Cerebellar nuclear complex (tissue), 1 donor: ENCODE measurements at places on chromosomes 7 and 10.

DNA sequence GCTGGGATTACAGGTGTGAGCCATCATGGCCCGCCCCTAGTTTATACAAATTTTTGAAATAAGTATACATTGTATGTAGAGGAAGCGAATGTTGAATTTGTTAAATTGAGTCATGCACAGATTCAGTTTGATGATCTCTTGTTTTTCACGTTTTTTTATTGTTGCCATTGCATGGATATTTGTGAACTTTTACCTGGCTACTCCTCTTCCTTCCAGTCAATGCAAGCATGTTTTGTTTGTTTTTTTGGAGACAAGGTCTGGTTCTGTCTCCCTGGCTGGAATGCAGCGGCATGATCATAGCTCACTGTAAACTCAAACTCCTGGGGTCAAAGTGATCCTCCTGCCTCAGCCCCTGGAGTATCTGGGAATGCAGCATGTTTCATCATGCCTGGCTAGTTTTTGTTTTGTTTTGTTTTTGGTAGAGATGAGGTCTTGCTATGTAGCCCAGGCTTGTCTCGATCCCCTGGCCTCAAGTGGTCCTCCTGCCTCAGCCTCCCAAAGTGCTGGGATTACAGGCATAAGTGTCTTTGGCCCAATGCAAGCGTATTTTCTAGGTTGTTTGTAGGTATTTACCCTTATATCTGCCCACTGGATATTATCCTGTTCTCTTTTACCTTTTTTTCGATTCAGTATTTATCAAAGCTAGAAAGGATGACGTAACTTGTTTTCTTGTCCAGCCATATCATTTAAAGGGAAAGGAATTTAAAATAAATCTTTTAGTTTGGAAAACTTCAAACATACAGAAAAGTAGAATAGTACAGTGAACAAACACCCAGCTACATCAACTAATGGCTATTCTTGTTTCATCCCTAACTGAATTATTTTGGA lies 11.0 kb downstream of the LCOR start:
- DNase-seq, result no peak

DNA sequence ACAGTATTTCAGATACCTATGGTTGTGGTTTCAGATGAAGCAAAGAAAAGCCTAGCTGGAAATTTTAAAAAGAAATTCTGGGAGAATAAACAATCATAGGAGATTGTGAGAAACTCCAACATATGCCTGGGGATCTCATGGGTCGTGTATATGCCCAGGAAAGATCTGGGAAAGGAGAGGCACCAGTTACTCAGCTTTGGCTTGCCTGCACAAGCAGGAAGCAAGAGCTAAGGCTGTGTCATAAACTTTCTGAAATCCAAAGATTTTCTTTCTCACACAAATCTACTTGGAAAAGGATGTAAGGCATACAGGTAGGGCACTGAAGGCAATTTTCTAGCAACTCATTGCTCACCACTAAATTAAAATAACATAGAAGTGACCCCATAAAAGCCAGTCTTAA lies 373.6 kb downstream of the CDC14C start:
- DNase-seq, result no peak

- DNase-seq, result no peak
Observed at GRCh38 chr7:130521258-130521951, 29.5 kb downstream of the MEST start.

DNA sequence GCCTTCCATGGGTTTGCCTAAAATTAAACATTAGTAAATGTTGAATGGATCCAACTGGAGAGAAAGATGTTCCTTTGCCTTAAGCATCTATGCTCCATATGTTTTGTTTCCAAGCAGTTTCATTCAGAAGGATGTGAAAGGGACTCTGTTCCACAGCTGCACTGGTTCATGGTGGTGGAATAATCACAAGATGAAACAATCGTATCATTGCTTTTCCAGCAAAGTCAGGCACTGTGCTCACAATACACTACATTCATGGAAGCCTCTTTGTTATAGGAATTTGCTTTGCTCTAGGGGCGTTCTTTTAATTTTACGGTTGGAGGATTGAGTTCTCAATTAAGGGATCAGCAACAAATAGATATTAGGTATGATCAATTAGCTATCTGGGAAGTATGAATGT lies 33.8 kb downstream of the RAMP3 start:
- DNase-seq, result no peak

DNA sequence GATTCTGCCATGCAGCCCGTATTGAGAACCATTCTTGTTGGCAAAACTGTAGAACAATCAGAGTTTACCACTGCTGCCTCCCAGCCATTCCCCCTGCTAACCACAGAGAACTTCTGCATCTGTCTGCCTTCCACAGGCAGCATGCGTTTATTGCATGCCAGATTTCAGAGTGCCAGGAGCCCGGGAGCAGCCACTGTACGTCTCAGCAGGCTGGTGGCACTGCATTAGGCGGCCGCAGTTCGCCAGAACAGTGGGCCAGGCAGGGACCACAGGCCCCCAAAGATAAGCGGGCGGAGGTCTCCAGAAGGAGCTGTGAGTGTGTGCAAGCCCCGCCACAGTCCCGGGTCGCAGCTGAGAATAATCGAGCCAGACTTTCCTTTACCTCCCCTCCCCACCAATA lies 31.8 kb downstream of the ZNF467 start:
- no peak for DNase-seq

- no peak for DNase-seq
Observed at GRCh38 chr7:135800560-135800959, 51.9 kb upstream of the FAM180A start.

- DNase-seq, result no peak
Observed at GRCh38 chr7:142866361-142867096, 11.7 kb downstream of the EPHB6 start.

DNA sequence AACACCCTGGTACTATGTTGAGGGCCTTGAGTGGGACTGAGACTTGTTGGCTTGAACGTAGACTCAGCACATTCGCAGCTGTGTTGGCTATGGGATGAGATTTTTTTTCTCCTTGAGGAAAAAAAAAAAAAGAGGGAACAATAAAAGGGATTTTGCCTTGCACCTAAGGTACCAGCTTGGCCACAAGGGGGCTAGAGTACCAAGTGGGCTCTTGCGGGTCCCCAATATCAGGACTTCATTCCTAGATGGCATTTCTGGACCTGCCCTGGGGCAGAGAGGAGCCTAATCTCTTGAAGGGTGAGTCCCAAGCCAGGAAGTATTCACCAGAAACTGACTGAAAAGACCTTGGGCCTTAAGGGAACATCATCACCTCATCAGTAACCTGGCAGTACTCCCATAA lies 1083.6 kb upstream of the PHF14 start:
- DNase-seq, result no peak

GRCh38 chr7:156785998-156786543 lies 106.9 kb downstream of the LMBR1 start:
- DNase-seq, result no peak

DNA sequence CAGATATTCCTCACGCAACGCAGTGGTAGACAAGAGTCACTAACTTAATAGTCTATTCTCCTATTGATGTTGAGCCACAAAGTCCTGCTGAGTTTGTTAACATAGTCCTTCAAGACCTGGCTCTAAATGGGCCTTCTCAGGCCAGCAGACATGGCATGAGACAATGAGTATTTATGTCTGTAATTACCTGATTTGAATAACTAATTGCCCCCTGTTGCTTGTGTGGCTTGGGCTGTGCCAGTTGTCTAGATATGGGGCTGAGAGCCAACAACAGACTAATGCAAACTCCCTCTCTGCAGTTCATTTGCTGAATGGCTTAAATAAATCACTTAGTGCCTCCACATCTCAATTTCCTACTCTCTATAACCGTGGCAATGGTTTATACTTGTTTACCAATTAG lies 65.5 kb upstream of the VWC2 start:
- no peak for DNase-seq

- DNase-seq, result no peak
Observed at GRCh38 chr10:70504521-70505358, 26.2 kb downstream of the PALD1 start.

GRCh38 chr10:79406683-79407422 lies 38.6 kb downstream of the ZCCHC24 start:
- no peak for DNase-seq

DNA sequence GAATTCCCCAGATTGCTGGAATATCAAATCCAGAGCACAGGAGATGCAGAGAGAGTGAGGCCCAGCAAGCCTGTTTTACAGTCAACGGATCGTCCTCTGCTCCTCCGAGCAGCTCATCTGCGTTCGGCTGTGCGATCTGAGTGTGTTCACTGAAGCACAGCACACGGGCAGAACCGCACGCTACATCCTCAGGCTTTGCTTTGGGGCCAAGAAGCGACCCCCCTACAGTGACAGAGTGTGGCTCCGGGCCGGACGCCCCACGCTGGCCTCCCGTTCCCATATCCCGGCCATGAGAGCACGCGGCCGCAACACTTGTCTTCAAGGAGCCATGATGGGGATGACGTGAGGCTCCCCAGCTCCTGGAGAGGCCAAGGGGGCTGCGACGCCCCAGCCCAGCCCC lies 431.4 kb downstream of the DNAJB6 start:
- DNase-seq, result no peak

DNA sequence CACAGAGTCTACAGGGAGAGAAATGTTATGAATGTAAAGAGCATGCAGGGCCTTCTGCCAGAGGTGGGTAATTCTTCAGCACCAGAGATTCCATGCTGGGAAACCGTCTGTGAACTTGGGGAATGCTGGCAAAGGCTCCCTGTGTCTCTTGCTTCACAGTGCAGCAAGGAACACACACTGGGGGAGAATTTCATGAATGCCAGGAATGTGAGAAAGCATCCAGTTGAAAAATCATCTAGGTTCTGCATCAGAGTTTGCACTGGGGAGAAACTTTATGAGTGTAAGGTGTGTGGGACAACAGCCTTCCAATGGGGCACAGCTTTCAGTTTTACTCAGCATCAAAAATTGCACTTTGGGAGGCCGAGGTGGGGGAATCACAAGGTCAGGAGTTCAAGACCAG lies 224.3 kb upstream of the IGFBP3 start:
- no peak for DNase-seq

DNA sequence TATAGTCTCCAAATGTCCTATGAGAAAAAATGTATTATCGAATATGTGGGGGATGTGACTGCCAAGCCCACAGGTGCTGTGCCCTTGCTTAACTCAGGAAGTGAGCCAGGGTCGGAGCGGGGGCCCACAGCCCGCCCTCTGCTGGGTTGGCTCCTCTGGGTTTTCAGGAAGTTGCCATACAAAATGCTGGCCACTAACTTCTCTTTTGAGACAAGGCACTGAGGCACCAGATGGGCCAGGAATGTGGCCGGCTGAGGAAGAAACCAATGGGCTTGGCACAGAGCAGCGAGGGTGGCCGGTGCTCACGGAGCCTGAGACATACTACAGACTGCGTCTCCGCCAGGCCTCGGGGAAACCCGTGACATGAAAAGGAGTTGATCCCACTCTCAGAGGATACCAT lies 58.9 kb downstream of the FAM53B start:
- peak; percentile 85 for DNase-seq

DNA sequence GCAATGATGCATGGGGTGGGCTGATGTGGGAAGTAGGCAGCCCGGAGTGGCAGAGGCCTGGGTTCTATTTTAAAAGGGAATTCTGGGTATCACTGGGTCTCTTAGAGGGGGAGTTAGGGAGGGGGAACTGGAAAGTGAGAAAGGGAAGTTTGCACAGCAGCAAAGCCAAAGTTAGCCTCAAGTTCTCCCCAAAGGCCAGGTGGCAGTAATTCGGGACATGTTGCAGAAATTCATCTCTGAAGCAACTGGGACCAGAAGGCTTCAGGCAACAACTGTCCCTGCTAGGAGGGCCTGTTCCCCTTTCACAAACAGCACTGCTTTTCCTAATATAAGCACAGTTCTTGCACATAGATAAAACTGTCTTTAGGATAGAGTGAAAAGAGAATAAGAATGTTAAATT lies 67.4 kb downstream of the NOD1 start:
- DNase-seq, result no peak

DNA sequence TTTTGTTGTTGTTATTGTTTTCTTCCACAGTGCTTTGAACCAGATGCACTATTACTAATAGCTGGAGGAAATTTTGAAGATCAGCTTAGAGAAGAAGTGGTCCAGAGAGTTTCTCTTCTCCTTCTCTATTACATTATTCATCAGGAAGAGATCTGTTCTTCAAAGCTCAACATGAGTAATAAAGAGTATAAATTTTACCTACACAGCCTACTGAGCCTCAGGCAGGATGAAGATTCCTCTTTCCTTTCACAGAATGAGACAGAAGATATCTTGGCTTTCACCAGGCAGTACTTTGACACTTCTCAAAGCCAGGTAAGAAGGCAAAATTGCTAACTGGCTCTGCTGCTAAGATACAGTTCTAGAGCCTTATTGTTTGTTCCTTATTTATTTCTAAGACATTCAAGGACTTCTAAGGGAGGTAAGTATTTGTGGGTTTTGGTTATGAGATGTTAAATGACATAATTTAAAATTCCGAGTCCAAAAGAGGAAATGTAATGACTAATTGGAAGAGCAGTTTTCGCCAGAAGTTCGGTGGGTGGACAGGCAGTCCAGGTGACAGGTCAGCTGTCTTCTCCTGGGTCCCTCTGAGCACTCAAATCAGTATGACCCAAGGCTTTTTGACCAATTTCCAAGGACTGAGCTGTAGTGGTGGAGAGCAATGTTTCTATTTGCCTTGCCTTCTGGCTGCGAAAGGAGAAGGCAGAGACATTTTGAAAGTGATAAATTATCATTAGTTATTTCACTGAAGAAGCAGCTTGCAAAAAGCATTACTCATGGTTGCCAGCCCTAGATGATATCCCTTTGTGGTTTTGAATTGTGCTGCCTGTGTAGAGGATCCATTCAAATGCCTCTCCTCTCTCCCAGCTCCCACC lies 10.1 kb downstream of the SLC39A12 start:
- no peak for DNase-seq

GRCh38 chr7:158541346-158542010 lies 46.1 kb downstream of the PTPRN2 start:
- DNase-seq, result peak; percentile 16

- no peak for DNase-seq
Observed at GRCh38 chr7:25075459-25075858, 49.6 kb downstream of the CYCS start.

DNA sequence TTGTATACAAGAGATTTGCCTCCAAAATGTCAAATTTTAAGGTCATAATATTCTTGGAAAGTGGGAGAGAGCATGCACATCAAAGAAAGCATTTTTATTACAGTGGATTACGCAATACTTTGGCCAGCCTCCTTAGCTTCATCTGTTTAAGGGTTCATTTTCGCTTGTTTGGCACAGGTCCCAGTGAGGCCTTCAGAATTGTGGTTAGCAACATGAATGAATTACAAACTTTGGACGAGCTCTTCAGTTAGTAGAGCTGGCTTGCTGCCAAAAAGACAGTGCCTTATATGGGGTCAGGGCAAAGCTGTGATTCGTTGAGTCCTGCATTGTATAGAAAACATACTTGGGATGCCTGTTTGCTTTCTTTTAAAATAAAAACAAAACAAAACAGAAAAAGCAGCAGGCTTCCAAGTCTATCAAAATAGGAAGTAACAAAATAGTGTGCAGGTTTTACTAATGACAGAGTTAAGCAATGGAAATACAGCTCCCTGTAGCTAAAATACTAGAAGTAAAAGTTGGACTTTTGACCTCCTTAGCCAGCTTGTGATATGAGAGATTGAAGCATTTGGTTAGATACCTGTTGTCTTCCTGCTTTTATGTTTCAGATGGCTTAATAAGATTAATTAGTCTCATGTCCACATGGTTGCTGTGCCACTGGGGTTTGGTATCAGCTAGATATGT lies 190.8 kb downstream of the MLLT10 start:
- no peak for DNase-seq
